Activated naive CD8-positive, alpha-beta T cell treated with anti-CD3 and anti-CD28 coated beads, Interleukin-2, amount 50 U/mL, for 24 hours (primary cell): ENCODE measurements at places on chromosomes 2 and 18.

GRCh38 chr18:21267400-21267799 is 25.4 kb downstream of the GREB1L start:
- DNase-seq = no peak

GRCh38 chr2:23146011-23146410 is 239.0 kb upstream of the KLHL29 start:
- no peak for DNase-seq

DNA sequence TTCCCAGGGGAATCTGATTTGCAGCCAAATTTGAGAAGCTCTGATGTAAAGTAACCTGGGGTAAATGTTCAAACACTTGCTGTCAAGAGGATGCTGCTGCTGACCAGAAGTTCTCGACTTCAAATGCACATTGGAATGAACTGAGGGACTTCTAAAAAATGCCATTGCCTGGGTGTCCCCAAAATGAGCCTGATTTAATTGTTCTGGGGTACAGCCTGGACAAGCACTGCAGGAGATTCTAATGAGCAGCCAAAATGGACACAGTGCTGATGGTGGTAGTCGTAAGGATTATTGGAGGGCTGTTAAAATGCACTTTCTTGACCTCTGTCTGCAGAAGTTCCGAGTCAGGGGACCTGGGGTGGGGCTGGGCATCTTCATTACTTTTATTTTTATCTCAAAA is 49.5 kb downstream of the LIPG start:
- DNase-seq = no peak

- no peak for DNase-seq
These were observed 571.7 kb upstream of the ACVR2A start for GRCh38 chr2:147273106-147273505.

DNA sequence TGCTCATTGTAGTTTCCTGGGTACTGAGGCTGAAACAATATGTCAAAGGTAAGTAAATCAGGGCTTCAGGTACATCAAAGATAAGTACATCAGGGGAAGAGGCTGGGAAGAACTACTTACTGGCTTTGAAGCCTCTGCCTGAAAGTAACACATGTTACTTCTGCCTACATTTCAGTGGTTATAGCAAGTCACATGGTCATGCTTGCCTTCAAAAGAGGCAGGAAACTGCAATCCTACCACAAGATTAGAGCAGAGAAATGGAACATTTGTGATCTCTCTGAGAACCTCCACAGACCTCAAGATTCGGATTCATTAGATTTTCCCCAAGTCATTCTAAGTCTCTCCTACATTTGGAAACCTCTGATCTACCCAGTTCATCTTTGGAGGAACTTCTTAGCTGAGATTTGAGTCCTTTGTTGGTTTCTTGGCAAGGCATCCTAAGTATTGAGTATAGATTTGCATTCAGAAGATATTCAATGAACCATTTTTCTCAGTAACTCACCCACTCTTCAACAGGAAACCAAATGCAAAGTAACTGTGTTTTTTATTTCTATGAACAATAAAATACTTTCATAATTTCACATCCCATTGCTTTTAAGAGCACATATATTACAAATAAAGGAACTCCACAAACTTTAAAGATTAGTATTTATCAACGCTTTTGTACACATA is 48.5 kb upstream of the CCDC195 start:
- DNase-seq = no peak

GRCh38 chr18:39596221-39596620 is 2030.6 kb upstream of the CELF4 start:
- DNase-seq = no peak
